GM04504 (cell line): ENCODE measurements at places on chromosomes 5 and 9.

- DNase-seq, result no peak
These were observed 160.0 kb downstream of the RMI1 start for GRCh38 chr9:84140535-84141101.

DNA sequence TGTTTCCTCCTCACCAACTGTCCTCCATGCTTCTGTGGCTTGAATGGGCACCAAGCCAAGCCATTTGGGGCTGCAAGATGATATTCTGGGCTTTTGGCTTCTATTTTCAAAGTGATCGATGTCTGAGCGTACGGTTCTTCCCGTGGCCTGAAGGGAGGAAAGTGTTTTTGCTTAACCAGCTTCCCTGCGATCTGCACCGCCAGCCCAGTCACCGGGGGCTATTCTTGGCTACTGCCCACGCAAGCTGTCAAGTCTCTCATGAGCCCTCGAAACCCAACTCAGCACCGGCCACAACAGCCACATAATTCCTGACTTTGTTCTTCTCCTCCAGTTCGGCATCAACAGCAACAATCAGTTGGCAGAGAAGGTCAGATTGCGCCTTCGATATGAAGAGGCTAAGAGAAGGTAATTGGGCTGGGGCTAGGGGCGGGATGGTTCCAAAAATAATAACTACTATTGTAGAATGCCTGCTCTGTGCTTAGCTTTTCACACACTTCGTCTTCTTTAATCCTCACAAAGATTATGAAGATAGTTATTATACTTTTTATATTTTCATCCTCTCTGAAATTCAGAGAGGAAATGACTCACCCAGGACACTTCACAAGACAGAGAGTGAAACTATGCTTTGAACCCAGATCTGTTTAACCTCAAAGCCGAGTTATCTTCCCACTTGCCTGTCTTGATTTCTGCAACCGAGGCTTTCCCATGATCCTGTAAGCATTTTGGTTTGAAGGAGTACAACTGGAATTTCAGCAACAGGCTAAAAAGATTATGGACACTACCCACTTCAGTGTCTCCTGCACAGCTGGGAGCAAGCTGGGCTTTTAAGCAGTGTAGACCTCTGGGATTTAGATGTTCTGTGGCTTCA is 76.4 kb upstream of the RARS1 start:
- DNase-seq, result no peak

DNA sequence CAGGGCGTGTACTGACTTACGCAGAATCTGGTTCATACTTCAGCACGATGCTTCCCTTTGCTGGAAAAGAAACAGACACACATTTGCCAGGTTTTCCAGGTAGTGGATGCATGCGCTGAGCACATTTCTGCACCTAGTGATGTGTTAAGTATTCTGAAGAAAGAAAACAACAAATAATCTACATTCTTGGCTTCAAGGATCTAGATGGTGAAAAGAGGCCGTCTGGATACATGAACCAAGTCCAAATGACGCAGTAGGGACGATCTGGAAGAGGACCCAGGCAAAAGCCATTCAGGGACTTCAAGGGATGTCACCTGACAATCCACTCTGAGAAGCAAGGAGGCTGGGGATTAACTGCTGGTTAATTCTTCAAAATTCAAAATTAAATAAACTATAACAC is 30.4 kb downstream of the NSUN2 start:
- DNase-seq, result no peak

GRCh38 chr5:141488591-141489561 is at the start of gene PCDHGC5:
Gene PCDHGC5, plus strand, starts transcription at chr5:141489081. Its CDS starts 160 bp downstream, at chr5:141489241.
- DNase-seq, result no peak

GRCh38 chr9:125241863-125242739 is 958 bp upstream of the HSPA5 start:
- no peak for DNase-seq

GRCh38 chr9:38022995-38023394 is 46.0 kb downstream of the SHB start:
- DNase-seq, result no peak

- DNase-seq, result peak; percentile 3
These were observed 141.8 kb downstream of the FAM174A start for GRCh38 chr5:100676817-100677631.

DNA sequence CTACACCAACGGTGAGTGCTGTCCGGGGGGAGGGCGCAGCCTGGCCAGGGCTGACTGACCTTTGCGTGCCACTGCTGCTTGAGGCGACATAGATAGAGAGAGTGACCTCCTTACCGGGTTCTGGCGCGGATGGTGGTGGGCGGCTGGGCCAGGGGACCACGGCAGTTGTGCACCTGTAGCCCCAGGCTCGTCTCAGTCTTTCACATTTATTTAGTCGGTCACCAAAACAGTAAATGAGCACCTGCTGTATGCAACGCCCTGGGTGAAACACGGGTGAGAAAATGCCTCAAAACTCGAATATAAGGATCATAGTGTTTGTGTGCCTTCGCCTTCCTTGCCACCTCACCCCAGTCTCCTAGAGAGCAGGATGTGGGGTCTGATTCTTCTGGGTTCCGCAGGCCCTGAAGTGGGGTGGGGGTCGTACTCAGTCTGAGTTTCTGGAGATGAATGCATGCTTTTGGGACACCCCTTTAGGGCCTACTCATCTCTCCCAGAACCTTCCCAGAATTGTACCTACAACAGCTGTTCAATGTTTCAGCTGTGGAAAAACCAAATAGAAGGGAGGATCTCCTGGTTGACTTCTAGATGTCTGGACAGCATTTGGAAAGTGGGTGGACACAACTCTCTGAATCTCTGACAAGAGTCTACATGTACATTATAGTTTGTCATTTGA is 714 bp downstream of the SEC24A start:
- DNase-seq, result no peak

GRCh38 chr5:133506181-133506580 is 106.2 kb downstream of the FSTL4 start:
- DNase-seq, result no peak

DNA sequence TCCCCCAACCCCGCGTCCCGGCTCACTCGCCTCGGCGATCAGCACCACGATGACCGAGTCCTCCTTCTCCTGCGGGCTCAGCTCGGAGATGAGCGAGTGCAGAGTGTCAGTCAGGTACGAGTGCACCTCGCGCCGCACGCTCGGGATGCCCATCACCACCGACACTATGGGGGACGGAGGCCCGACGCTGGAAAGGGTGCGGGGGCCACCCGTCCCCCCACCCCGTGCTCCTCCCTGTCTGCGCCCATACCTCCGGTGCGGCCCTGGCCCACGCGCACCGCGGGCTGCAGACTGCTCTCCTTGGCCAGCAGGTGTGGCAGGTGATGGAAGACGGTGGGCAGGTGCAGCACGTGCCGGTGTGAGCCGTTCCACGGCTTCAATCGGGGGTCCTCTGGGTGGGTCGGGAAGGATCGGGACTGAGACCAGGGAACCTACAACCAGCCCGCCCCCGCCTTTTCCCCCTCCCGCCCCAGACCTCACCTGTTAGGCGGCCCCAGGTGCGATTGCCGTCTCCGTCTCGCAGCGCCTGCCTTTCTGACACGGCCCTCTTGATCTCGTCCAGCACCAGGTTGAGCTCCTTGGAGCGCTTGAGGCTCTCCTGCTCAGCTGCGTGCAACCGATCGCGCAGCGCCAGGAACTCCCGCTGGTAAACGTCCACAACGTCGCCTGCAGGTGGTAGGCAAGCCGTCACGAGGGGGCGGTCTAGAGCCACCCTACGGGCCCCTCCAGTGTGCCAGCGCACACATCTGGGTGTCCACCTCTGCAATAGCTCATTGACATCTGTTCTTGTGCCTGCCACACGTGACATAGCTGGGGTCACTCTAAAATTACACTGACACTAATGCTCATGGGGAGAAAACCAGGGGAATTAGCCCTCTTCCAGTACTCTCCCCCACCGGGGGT is 5.1 kb downstream of the MGAT4B start:
- no peak for DNase-seq

DNA sequence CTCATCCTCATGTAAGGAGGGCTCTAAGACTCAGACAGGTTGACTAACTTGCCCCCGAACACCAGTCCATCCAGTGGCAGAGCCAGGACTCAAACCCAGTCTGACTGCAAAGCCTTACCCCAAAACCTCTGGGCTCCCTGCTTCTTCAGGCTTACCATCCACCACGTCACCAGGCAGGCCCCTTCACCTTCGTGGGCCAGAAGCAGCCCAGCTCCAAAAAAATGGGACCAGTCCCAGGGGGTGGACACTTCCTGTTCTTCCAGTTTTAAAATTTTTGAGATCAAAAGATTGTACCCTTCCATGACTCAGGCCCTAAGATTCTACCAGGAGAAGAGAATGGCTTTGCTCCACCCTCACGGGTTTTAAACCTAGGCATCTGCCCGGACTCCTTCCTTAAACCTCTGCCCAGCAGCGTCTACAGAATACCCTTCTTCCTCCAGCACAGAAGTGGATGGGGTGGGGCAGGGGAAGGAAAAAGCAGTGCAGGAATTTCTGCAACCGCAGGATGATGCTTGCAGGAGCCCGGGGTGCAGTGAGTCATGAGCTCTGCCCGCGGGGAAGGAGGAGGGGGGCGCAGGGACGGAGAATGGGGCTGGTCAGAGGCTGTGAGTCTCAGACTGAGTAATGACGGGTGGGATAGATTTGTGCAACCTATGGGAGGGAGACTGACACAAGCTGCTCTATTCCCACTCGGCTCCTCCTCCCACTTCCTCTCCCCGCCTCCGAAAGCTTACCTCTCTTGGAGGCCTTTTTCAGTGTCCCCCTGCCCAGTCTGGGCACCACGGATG is 50.4 kb upstream of the STXBP1 start:
- DNase-seq, result peak; percentile 97

- no peak for DNase-seq
These were observed 607.6 kb downstream of the PTPRD start for GRCh38 chr9:10005206-10005605.

GRCh38 chr5:96747720-96748119 is 60.0 kb downstream of the ERAP1 start:
- DNase-seq, result no peak

GRCh38 chr5:164376843-164377242 is 871.4 kb downstream of the MAT2B start:
- DNase-seq, result no peak

- no peak for DNase-seq
These were observed 1002.7 kb upstream of the DMAC1 start for GRCh38 chr9:8802242-8802641.

DNA sequence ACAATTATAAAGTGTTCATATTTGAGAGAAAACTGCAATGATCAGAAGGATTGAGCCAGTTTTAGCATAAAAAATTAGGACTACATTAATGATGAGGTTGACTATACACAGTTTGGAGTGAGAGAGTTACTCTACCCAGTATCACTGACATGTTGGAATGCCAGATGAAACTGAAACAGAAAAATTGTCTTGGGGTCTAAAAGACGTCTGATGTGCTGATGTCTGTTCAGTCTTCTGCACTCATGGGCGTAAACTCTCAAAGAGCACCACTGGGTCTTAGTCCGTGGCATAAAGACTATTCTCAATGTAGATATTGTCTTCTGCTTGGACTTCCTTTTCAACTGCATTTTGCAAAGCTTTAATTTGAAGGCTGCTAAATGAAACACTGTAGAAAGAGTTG is 29.5 kb downstream of the HAVCR1 start:
- no peak for DNase-seq

- no peak for DNase-seq
These were observed 80.9 kb upstream of the IRX2 start for GRCh38 chr5:2832394-2832793.

DNA sequence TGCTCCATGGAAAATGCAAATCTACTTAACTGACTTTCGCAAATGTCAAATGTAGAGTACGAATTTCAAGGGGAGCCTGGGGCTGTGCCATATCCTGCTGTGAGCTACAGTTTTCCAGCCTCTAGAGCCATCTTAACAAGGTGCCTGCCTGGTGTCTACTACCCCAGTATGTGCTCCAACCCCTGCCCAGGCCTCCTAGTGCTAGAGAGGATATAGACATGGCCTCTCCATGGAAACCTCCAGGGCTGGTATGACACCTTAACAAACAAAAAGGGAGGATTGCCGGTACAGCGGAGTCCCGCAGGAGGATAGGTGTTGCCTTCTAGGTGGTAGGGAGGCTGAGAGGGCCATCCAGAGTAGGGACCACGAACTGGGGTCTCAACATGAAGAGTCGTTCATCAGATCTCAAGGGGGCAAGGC is 13.6 kb upstream of the IL3 start:
- DNase-seq, result no peak

GRCh38 chr5:85462957-85463356 is 1078.3 kb upstream of the EDIL3 start:
- DNase-seq, result no peak

DNA sequence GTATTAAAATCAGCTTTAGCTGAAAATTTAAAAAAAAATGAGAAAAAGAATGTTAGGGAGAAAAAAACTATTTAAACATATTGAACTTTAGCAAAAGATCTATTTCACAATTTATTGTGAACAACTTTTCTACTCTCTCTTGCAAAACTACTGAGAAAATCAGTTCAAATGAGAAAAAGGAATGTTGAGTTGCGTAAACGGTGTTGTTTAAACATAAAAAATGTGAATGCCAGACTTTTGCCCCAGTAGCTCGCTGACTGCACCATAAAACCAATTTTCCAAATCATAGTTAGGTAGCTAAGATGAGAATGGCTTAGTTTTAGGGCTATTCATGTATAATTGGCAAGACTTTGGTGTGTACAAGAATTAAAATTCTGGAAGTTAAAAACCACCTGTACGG is 13.4 kb upstream of the RAD23B start:
- DNase-seq, result no peak

- peak; percentile 1 for DNase-seq
These were observed 22.5 kb upstream of the DMRT1 start for GRCh38 chr9:818958-819357.

GRCh38 chr5:150302301-150303069 is at the start of gene ARSI:
Gene ARSI, minus strand, starts transcription at chr5:150302905. Its CDS starts 532 bp downstream, at chr5:150302373.
- DNase-seq, result no peak

DNA sequence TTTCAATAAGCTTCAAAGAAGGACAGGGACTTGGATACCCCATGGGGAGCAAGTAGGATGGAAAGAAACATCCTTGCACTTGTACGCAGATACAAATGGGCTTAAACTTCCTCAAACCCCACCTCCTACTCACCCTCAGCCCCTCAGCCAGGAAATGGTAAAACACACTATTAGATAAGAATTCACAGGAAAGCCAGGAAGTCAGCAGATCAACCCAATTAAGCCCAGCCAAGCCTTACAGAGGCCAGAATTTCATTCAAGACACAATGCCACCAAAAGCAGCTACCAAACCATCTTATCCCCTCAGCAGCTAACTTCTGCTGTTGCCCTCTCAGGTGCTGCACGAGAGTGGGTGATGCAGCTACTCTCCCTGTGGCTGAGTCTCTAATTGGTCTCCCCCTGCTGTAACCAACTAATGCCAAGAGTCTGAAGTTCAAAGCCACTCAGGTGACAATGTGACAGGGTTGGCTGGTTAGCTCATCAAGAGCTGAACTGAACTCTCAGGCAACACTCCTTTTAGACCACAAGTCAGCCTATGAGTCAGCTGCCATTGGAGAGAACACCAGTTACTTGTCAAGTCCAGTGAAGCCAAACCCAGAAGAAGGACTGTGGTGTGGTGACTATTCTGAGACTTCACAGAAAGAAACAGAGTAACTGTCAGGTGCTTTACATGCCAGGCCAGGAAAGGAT is 201.9 kb downstream of the ZNF608 start:
- no peak for DNase-seq

- no peak for DNase-seq
These were observed 114.9 kb downstream of the AUH start for GRCh38 chr9:91246846-91247245.

GRCh38 chr5:91257301-91257700 is 125.8 kb downstream of the ARRDC3 start:
- DNase-seq, result no peak

GRCh38 chr9:134306636-134307600 is 19.3 kb upstream of the RXRA start:
- DNase-seq, result no peak
